Cerebellar cortex (tissue), 1 donor: ENCODE measurements at places on chromosomes 11 and 22.

GRCh38 chr22:25669253-25670069 lies 72.5 kb upstream of the MYO18B start:
- DNase-seq, result no peak

- DNase-seq, result peak; percentile 95
These were observed at the start of gene MALAT1 for GRCh38 chr11:65498977-65499712. Gene MALAT1 (plus strand): TSS chr11:65499045.

DNA sequence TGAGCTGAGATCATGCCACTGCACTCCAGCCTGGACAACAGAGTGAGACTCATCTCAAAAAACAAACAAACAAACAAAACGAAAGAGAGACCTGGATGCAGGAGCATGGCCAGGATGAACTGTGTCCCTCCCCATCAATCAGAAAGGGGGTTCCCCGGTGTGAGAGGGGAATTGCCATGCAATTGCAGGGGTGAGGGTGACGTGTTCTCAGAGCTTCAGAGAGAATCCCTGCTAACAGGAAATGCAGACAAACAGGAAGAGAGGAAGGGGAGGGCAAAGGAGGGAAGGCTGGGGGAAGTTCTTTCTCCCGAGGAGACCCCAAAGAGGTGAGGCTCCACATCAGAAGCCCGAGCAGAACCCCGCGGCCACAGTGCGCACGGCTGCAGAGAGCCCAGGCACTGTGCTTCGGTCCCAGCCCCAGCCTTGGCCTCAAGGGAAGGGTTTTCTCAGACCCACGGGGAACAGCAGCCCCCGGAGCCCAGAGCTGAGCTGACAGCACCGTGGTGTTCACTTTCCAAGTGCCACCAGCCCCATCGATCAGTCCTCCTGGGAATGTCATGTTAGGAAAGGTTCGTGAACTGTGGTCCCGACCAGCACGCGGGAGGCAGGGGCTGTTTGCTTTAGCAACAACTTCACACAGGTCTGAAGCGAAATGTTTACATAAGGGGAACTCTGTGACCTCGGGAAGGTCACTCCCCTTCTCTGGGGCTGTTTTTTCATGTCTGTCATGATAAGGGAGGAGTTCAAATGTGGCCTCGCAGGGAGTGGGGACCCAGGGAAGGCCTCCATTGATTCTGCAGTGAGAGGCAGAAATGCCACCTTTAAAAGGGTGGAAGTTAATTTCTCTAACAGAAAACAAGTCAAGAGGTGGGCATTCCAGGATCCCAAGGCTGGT lies 108.0 kb upstream of the ANO1 start:
- no peak for DNase-seq

GRCh38 chr11:120188811-120189455 lies 21.9 kb upstream of the OAF start:
- no peak for DNase-seq

DNA sequence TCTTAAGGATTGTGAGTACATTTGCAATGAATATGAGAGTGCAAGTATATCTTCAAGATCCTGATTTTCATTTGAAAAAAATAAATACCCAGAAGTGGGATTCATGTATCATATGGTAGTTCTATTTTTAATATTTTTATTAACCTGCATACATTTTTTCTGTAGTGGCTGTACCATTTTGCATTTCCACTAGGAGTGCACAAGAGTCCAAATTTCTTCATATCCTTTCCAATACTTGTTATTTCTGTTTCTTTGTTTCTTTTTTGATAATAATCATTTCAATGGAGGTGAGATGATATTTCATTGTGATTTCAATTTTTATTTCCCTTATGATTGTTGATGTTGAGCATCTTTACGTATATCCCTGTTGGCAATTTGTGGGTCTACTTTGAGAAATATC lies 759.8 kb upstream of the CNTN5 start:
- DNase-seq, result no peak

GRCh38 chr11:660281-660680 lies 23.2 kb downstream of the DRD4 start:
- no peak for DNase-seq

GRCh38 chr11:92830377-92831155 lies 138.9 kb upstream of the MTNR1B start:
- peak; percentile 94 for DNase-seq

- DNase-seq, result no peak
These were observed 15.7 kb downstream of the SPTY2D1 start for GRCh38 chr11:18618342-18619025.

- no peak for DNase-seq
These were observed 51.9 kb upstream of the EP300 start for GRCh38 chr22:41040483-41040882.

- peak; percentile 64 for DNase-seq
These were observed 84.6 kb downstream of the SWAP70 start for GRCh38 chr11:9748361-9748970.
